ENCODE measurements at places on chromosomes 5 and 9.
A peak's percentile ranks its signal among the peaks of the same experiment; 100 is the strongest.

DNA sequence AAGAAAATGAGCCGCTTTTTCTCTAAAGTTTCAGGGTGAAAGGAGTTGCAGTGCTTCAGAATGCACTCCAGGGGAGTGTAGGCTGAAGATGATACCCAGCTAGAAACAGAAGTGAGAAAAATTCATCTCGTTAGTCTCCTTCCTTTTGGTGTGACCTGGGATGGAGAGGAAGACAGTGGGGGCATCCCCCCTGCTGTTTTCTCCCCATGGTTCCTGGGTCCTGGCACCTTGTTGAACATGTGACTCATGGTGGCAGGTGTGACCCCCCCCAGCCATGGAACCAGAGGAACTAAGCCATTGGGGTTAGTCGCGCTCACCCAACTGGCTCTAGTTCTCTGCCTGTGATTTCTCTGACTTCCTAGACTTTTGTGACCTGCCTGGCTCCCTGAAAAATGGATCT is 424.6 kb downstream of the CSNK1G3 start:
- no peak for DNase-seq

GRCh38 chr9:109276469-109277440 is 44.1 kb downstream of the EPB41L4B start:
- DNase-seq = no peak

GRCh38 chr9:119375892-119376291 is 6.7 kb upstream of the BRINP1 start:
- DNase-seq = peak; percentile 81

DNA sequence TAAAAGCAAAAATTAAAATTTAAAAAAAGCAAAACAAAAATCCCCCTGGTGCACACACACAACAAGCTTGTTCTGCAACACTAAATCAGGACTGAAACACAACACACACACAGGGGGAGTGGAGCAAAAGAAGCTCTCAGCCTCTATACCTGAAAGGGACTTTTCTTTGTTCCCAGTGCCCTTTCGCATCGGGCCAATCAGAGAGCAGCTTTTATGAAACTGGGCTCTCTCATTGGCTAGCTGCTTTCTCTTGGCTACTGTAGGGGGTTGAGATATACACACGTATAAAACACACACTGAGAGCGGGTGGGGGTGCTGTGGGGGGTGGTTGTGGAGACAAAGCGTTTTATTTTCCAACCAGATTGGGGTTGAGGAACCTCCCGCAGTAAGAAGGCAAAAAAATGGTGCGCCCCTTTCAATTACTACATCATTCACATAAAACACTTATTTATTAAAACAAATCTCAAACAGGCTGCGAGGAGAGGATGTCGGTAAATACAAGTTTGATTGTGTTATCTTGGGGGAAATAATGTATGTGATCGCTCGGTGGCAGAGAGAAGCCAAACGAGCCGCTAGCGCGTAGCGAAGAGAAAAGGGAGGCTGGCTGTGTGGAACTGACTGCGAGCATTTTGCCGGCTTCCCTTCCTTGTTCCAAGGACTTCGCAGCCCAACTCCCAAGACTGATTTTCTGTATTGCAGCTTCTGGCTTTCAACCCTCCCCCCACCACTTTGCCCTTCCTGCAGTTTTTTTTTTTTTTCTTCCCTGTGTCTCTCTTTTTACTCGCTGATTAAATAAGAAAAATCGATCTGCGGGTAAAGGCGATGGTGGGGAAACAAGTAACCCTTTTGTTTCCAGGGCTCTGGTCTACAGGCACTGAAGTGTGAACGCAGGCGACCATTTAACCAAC is 2.5 kb upstream of the ZNF608 start:
- peak; percentile 98 for DNase-seq

- no peak for DNase-seq
These were observed 9.8 kb downstream of the SLC12A2 start for GRCh38 chr5:128093368-128093767.

DNA sequence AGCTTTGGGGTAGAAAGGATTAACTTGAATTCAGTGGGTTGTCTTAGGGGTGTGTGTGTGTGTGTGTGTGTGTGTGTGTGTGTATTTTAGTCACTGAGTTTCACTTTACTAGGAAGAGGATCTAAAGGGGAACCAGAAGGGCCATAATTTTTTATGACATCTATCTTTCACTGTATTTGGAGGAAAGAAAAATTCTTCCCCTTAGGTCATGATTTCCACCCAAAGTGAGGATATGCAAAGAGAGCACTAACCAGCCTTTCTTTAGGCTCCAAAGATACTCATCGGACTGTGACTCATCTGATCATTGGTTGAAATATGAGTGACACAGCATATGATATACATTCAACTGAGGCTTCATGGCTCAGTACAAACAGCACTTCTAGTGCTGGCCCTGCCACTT is 75.2 kb upstream of the RASGRF2 start:
- DNase-seq = no peak

GRCh38 chr5:144183254-144183889 is 12.7 kb downstream of the KCTD16 start:
- peak; percentile 47 for DNase-seq

DNA sequence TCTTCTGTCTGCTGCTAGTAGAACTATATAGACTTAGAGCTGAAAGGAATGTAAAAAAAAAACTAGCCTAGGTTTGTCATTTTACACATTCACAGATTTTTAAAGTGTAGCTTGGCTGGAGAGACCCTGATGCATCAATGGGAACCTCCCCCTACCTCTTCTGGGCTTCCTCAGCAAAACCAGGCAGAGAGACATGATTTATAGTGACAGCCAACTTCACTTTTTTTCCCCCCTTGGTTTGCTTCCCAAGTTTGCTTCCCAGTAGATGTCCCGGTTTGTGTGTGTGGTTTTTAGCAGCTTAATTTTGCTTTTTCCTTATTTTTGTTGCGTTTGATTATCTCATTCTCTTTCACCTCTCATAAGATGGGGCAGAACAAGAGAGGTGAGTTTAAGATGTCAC is 1.8 kb downstream of the OTULIN start:
- DNase-seq = no peak

DNA sequence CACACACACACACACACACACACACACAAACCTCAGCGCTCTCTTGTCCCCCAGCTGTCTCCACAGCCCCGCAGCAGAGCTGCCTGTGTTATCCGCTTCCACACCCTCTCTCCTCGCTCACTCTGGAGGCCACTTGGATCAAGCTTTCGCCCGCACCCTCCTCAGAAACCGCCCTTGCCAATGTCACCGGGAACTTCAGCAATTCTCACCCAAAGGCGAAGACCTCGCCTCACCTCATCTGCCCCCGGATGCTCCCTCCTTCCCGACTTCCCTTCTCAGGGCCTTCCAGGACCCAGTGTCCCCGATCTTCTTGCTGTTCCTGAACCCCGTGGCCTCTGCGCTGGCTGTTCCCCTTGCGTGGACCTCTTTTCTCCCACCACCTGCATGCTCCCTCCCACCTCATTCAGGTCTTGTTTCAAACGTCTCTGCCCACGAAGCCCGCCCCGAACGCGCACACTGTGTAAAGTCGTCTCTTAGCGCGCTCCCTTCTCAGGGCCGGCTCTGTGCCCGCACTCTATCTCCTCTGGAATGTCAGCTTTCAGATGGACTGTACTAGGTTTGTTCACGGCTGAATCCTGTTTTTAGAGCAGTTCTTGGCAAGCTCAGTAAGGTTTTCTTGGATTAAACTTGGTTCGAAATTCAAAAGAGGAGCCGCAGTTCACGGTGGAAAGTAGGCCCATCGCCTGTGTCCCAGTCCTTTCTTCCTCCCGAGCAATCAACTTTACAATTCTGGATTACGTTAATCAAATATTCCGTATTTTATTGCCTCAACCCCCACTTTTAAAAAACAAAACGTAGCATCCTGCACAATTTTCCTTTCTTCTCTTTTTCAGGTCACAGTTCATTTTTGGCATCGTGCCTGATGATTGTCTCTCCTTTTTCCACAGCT is 1.0 kb upstream of the TRIM7 start:
- DNase-seq = no peak

GRCh38 chr5:1343931-1344901 is 683 bp downstream of the CLPTM1L start:
- peak; percentile 13 for DNase-seq

DNA sequence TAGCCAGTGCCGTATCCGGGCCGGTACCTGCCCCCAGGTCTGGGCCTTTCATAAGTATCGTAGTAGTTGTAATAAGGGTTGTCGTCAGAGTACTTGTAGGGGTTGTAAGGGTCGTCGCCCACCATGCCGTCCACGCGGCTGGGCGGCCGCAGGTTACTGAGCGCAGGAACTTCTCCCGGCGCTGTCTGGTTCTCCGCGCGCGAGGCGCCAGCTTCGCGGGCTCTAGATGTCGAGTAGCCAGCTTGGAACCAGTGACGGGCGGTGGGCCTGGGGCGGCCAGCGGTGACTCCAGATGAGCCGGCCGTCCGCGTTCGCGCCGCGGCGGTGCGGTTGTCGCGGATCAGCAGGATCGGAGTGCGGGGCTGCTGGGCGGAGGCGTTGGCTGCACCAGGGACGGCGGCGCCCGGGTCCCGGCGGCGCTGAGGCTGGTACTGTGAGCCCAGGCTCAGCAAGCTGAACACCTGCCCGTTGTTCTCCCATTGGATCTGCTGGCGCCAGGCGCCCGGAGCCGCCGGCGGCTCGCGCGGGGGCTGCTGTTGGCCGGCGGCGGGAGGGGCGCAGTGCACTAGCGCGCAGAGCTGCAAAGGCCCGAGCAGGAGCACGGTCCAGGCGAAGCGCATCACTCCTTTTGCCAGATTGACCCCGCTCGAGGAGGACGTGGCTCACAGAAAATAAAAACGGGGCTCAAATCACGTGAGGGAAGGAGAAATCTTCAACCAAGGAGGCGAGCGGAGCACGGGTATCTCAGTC is 518 bp downstream of the LOX start:
- DNase-seq = peak; percentile 49

- DNase-seq = peak; percentile 42
These were observed 11.6 kb downstream of the PTCH1 start for GRCh38 chr9:95505072-95505716.
